ENCODE measurements at places on chromosomes 4 and X.

DNA sequence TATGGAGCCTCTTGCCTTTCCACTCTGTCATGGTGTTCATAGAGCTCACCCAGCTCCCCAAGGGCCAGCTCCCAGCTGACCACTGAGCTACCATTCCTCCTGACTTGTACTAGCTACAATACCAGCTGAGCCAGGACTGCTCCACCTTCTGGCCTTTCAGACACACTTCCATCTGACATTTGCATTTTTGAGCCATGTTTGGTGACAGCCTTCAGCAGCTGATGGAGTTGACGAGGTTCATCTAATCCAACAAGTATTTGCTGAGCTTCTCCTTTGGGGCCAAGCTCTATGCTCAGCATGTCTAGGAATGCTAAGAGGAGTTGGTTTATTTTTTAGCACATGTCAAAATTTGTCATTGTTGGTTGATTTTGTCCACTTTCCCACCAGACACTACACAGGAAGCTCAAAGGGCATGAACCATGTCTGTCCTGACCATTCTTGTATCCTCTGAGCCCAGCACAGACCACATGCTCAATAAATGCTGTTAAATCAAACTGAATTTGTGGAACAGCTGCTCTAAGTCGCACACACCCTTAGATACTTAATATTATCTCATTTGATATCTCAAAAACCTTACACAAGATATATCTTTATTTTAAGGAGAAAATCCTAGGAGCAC, 142.6 kb upstream of the PPARGC1A start:
- no peak for DNase-seq

DNA sequence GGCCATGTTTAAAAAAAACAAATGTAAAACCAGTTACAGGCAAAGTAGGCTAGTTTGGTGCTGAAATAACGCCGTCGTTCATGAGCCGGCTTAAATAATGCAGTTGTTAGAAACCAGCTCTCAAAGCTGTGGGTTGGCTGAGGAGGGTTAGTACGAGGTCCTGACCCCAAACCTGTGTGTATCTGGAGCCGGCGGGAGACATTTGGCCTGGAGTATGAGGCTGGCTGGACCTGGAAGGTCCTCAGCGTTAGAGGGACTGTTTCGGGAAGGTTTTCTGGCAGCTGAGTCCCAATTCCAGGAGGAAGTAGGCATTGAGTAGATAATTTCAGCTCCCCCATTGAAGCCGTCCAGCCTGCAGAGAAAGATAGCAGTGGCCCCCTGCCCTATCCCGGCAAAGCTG, 73.4 kb upstream of the PPP2R3B start:
- DNase-seq = no peak

- DNase-seq = no peak
Observed at GRCh38 chrX:136954930-136955329, 74.4 kb upstream of the RBMX start.

DNA sequence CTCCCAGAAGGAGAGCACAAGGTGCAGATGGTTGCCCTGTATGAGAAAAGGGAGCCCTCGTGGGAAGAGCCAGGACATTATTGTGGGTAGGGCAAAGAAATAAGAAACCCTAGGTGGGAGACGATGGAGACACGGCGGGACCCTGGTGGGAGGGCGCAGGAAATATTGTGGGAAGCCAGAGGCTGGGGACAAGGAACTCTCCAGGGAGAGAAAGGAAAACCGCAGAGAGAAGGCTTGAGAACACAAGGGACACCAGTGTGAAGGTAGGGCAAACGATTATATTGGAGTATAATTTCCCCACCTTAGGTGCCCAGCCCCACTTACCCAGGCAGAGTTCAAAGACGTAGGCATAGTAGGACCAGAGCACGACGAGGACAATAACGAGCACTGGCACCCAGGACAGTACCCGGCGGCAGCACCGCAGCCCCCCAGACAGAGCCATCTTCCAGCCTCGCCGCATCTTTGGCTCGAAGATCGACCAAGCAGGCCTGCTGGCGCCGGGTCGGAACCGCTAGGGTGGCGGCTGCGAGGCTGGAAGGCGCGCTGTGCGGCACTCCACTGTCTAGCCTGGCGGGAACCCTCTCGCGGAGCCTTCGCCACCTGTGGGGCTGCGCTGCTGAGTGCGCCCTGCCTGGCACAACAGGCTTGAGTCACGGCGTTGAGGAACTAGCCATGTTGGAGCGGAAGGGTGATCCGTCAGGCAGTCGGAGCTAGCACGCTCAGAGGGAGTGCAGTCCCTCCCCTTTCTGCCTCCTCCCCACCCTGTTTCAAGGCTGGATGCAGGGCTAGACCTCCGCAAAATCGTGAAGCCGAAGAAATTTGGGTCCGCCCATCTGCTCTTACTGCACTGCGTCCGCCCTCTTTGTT, at the start of gene ZDHHC15:
Gene ZDHHC15 (minus strand): TSS at position 473 of the 867 bp plus-strand sequence. CDS start 13 bp downstream, at position 460.
- peak; percentile 17 for DNase-seq

GRCh38 chr4:67765928-67766327, 11.7 kb upstream of the GNRHR start:
- DNase-seq = no peak

DNA sequence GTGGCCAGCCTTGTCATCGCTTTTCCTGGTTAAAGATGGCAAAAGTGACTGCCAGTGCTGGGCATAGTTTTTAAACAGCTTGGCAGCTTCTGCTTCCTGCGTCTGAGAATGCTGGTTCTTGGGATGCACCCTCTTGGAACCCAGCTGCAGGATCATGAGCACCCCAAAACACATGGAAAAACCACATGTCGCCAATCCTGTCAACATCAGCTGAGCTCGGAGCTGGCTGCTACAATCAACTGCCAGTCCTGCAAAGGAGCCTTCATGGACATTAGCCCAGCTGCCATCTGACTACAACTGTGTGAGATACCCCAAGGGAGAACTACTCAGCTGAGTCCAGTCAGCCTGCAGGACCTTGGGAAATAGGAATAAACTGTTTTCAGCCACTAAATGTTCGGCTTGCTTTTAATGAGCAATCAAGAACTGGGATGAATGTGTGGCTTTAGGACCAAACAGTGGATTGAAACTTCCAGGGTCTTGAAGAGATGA, 31.0 kb downstream of the OSTC start:
- DNase-seq = no peak

DNA sequence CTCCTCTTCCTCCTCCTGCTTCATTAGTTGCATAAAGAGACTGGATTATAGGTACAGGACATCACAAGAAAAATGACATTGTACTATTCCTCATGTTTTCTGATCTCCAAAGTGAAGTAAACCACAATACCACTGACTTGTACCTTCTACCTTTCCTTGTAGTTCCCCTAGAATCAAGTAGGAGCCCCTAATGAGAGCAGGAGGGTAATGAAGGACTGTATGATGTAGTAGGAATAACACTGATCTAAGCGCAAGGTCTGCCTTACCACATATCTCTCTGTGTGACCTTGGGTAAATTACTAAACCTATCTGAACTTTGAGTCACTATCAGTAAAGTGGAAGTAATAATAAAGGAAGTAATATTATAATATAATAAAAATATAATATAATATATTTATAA, 3.6 kb downstream of the VSIG4 start:
- DNase-seq = no peak

DNA sequence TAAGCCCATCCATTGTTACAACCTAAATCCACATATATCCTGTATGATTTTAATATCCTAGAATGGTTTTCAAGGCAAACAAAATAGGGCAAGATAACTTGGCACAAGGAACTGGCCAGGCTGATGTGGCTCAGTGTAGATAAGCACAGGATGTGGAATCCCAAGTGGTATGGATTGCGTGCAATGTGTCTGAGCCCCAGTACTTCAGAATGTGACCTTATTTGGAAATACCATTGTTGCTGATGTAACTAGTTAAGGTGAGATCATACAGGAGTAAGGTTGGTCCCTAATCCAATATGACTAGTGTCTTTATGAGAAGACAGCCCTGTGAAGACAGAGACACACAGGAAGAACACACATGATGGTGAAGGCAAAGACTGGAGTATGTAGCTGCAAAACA, 72.4 kb downstream of the IL21 start:
- DNase-seq = no peak

DNA sequence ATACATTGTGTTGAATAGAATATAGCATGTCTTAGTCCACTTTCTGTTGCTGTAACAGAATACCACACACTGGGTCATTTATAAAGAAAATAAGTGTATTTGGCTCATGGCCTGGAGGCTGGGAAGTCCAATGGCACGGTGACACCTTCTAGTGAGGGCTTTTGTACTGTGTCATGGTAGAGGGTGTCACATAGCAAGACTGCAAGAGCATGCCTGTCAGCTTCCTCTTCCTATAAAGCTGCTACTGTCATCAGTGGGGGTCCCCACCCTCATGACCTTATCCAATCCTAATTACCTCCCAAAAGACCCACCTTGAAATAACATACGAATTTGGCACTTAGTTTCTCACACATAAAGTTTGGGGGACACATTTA, 193.2 kb downstream of the PTTG2 start:
- DNase-seq = no peak

DNA sequence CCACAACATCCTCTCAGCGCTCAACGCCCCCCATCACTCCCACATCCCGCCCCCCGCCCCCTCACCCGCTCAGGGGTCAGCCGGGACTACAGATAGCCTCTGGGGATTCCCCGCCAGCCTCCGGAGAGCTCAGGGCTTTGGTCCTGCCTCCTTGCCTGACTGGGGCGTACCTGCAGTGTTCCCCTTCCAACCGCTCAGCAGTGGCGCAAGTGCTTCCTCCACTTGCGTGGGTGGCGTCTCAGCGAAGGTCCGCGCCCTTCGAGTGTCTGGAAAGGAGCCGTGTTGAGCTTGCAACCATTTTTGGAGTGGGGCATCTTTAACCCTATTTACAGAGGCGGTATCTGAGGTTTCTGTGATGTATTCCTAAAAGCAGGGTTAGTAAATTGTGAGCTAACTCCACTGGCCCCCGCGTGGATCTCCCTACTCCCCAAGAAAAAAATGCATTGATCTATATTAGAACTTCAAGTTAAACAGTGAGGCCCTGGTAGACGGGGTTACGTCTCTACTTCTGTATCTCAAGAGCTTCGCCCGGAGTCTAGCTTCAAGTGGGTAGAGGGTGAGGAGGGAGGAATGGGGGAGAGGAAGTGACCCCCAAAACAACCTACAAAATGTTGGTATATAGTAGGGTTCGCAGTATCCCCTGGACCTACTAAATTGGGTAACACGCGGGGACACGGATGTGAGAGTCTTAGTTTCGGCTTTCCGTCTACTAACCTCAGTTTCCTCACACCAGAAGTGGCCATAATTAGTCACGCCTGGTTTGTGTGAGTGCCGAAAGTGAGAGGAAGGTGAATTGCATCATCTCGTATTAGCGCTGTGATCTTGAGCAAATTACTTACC, 16.1 kb downstream of the NKX3-2 start:
- no peak for DNase-seq

DNA sequence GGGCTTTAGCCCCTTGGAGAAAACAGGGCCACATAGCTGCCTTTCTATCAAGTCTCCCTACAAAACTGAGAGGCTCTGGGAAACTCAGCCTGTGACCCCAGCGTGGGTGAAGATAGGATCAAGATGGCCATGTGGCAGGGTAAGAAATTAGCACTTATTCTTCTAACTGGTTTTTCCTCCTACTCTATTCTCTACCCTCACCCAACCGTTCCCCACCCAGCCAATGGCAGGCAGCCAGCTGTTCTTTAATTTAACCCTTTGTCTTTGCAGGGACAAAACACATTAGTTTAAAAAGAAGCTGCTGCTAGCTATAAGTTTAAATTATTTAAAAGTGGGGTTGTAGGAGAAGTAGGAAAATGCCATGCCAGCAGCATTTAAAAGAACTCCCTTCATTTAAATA, 2.8 kb downstream of the CLCN5 start:
- no peak for DNase-seq

DNA sequence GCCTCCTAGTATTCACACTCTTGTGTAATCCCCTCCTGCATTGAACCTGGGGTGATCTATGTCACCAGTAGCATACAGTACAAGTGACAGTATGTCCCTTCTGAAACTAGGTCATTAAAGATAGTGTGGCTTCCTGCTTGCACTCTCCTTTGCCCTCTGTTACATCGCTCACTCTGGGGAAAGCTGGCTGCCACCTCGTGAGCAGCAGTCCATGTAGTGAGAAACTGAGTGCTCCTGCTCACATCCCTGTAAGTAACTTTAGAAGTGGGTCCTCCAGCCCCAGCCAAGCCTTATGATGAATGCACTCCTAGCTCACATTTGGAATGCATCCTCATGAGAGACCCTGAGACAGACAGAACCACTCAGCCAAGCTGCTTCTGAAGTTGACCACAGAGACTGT, 89.8 kb upstream of the TNIP3 start:
- no peak for DNase-seq

GRCh38 chrX:13144927-13145655, 100.7 kb upstream of the FAM9C start:
- DNase-seq = no peak

GRCh38 chrX:13015536-13016236, 28.7 kb downstream of the FAM9C start:
- DNase-seq = no peak

DNA sequence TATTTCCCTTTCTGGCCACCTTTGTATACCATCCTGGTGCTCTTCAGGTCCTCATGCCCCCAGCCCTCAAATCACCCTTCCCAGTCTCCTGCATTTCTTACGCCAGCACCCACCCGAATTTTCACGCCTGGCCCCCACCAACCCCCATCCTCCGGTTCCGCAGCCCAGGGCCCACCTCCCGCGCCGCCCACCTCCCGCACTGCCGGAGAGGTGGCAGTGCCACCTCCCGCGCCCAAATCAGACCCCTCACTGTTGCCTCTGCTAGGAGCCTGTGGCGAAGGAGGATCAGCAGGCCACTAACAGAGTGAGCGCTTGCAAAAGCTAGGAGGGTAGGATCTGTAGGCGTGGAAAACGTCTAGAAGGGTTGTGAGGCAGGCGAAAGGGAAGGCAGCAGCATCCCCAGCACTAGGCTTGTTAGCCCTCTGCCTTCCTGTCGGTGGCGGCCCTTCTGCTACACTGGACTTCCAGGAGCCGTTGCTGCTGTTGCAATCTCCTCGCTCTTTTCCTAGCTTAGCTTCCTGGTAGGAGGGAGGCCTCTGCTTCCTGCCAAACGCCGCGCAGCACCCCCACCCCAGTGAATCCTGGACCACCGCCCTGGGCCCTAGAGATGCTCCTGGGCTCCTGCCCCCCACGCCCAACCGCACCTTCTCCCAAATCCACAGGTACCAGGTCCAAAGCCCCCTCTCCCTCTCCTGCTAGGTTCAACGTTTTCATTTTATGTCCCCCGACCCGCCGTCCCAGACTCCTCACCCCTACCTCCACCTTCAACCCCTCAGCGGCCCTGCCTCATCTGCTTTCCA, 51.0 kb downstream of the SPIN2B start:
- no peak for DNase-seq

DNA sequence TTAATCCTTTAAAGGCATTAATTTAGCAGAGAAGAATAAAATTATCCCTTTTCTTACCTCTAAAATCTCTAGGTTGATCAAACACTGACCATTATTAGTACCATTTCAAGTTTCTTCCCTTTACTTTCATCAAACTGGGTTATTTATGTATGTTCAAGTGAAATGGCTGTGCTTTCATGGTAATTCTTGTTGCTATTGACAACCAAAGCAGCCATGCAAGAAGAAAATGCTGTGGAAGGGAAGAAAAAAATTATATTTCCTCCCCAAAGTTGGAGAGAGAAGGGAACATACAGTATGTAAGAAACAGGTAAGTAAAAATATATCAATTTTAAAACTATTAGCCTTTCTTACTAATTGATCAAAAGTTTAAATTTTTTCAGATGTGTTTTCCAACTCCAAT, 16.2 kb downstream of the NPNT start:
- DNase-seq = no peak

All from activated T-helper 9 cell treated with anti-CD3 and anti-CD28 coated beads, Interleukin-2, amount 50 U/mL, for 16 hours (primary cell).